ENCODE measurements at places on chromosomes 11 and 22. TPM values are rescaled to one million over a fixed set of nuclear protein-coding genes. Genes with fewer than 3 reads are reported as not detected.

The EEF1G gene
- 2,125 TPM for total RNA-seq

The RFPL2 gene
- total RNA-seq = 0.10 TPM

The PATE2 gene
- total RNA-seq = not detected

The ZFPL1 gene
- 32.7 TPM for total RNA-seq

The TMEM121B gene
- 0.14 TPM for total RNA-seq

The OR52A1 gene
- total RNA-seq = not detected

The ZNF280B gene
- 1.5 TPM for total RNA-seq

The POU2AF3 gene
- total RNA-seq = 0.53 TPM

The CATSPERZ gene
- total RNA-seq = 2.6 TPM

The CEND1 gene
- total RNA-seq = 1.6 TPM

The CABP4 gene
- total RNA-seq = not detected

The NLRP14 gene
- not detected for total RNA-seq

The MIOX gene
- not detected for total RNA-seq

The DTX4 gene
- total RNA-seq = 4.1 TPM

The ELMOD1 gene
- total RNA-seq = 0.15 TPM

The KLHDC7B gene
- total RNA-seq = not detected

The SNX19 gene
- 14.8 TPM for total RNA-seq

The CD44 gene
- total RNA-seq = 656 TPM

The CCDC87 gene
- total RNA-seq = 0.60 TPM

The TSG101 gene
- 124 TPM for total RNA-seq

All from A549 treated with RU486 at 1 μM for 4 hours (cell line).